NCI-H2107 (cell line): ENCODE measurements at places on chromosomes 6 and 20.

GRCh38 chr6:167151648-167152047, 6.1 kb downstream of the GPR31 start:
- DNase-seq = no peak

DNA sequence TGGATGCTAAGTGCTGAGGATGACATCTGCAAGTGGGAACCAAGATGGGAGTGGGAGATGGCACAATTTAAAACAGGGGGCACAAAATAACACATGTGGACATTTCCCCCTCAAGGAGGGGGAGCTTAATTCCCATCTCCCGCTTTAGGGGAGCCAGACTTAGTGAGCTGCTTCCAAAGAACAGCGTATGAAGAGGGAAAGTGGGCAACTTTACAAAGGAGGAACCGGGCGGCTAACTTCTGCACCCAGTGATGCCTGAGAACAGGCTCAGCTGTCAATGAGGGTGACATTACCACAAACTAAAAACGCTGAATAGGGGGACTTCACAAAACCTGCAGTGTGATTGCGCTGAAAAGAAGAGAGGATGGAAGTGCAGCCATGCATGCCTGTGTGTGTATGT, 95.5 kb upstream of the NXT1 start:
- DNase-seq = no peak

GRCh38 chr6:20203561-20204511, 8.4 kb downstream of the MBOAT1 start:
- no peak for DNase-seq

GRCh38 chr6:74070091-74070490, 374.1 kb downstream of the CD109 start:
- no peak for DNase-seq

DNA sequence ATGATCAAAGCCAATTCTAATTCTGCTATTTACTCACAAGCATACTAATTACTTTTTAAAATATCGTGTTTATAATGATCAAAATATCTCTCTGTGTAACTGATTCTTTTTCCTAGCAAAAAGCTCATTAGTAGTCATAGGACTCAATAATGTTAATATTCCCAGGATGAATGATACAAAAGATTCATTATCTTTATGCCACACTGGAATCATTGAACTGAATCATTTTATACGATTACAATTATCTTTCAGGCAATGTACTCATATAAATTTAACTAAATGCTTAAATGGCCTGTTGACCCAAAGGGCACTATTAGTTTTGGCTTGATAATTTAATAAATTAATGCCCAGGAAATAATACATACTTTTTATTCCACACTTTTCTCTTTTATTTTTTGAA, 96.3 kb downstream of the EYS start:
- DNase-seq = no peak
